ENCODE measurements at places on chromosomes 13 and 19.

GRCh38 chr19:1125601-1126467, 22.0 kb downstream of the GPX4 start:
- no peak overlapping the region for H3K27ac ChIP-seq
- H3K36me3 ChIP-seq: peaks cover 33% of the 10 kb centered on the region
- peaks cover 10% of the 10 kb centered on the region for H3K4me1 ChIP-seq

DNA sequence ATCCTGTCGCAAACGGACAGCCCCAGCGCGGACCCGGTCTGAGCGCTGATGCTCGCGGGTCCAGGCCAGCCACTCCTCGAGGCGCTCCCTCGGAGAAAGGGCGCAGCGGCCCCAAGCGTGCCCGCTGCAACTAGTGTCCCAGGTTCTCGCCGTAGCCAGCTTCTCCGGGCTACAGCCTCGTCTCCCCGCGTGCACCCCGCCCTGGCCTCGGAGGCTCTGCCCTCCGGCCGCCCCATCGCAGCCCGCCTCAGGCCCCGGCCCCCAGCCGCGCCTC, 487 bp downstream of the FLT1 start:
- DNase-seq: no peak
- peak overlapping the region; percentile 22 for H3K4me3 ChIP-seq
- no peaks in the 10 kb centered on the region for H3K36me3 ChIP-seq
- no peaks in the 10 kb centered on the region for H3K4me1 ChIP-seq

- DNase-seq: no peak
- no peak overlapping the region for H3K4me3 ChIP-seq
- H3K4me1 ChIP-seq: no peaks in the 10 kb centered on the region
These were observed 284.5 kb downstream of the FGF14 start for GRCh38 chr13:102117175-102117831.

- no peaks in the 10 kb centered on the region for H3K36me3 ChIP-seq
- H3K27me3 ChIP-seq: peaks cover 10% of the 10 kb centered on the region
- DNase-seq: no peak
- no peaks in the 10 kb centered on the region for H3K4me1 ChIP-seq
- no peak overlapping the region for H3K27ac ChIP-seq
These were observed 113.9 kb upstream of the IRS2 start for GRCh38 chr13:109900320-109900719.

- H3K4me3 ChIP-seq: no peak overlapping the region
- DNase-seq: no peak
- H3K36me3 ChIP-seq: peaks cover 40% of the 10 kb centered on the region
These were observed 85.0 kb downstream of the SACS start for GRCh38 chr13:23348262-23349127.

GRCh38 chr19:43420954-43421353, 6.3 kb downstream of the TEX101 start:
- H3K4me3 ChIP-seq: no peak overlapping the region
- H3K27me3 ChIP-seq: peaks cover 18% of the 10 kb centered on the region
- peaks cover 6% of the 10 kb centered on the region for H3K4me1 ChIP-seq
- DNase-seq: no peak
- no peaks in the 10 kb centered on the region for H3K36me3 ChIP-seq
- no peak overlapping the region for H3K27ac ChIP-seq

DNA sequence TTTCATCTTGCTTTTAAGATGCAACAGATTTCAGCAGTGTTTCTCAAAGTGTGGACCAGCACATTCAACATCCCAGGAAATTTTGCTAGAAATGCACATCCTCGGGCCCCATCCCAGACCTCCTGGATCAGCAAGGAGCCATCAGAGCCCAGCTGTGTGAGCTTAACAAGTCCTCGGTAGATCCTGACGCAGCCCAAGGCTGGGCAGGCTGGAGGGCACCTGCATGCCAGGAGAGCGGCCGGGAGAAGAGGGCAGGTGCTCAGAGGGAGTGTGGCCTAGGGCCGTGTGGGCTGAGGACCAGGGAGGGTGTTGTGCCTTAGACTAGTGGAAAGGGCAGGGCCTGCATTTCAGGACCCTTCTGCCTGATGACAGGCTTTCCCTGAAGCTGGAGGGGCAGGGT, 2.2 kb upstream of the MCF2L start:
- peaks cover 8% of the 10 kb centered on the region for H3K36me3 ChIP-seq
- no peak overlapping the region for H3K27ac ChIP-seq
- no peak overlapping the region for H3K4me3 ChIP-seq
- DNase-seq: no peak
- peaks cover 21% of the 10 kb centered on the region for H3K4me1 ChIP-seq

DNA sequence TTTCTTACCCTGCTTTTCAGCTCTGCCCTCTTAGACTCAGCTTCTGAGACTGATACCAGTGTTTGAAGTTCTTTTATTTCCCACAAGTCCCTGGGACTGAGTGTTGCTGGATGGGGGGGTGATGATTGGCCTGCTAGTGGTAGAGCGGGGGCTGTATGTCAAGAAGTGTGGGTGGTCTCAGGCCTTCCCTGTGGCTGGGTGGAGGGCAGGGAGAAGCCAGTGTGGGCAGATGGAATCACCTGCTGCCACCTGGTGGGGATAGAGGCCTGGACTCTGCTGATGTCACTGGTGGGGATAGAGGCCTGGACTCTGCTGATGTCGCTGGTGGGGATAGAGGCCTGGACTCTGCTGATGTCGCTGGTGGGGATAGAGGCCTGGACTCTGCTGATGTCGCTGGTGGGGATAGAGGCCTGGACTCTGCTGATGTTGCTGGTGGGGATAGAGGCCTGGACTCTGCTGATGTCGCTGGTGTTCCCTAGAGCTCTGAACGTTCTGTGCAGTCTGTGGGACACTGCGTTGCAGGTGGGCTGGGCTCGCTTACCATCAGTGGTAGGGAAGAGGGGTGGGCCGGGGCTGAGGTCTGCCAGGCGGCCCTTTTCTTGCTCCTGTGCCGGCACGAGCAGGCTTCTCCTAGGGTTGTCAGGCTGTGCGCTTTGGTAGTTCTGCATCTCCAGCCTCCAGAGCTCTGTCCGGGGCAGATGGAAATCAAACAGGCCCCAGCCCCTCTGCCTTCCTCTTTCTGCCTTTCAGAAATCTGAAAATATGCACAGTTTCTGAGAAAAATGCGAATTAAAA, 101.3 kb downstream of the ARHGEF7 start:
- no peak overlapping the region for H3K4me3 ChIP-seq
- no peaks in the 10 kb centered on the region for H3K27me3 ChIP-seq
- H3K36me3 ChIP-seq: peaks cover 28% of the 10 kb centered on the region
- peaks cover 29% of the 10 kb centered on the region for H3K4me1 ChIP-seq
- peak; percentile 12 for DNase-seq

DNA sequence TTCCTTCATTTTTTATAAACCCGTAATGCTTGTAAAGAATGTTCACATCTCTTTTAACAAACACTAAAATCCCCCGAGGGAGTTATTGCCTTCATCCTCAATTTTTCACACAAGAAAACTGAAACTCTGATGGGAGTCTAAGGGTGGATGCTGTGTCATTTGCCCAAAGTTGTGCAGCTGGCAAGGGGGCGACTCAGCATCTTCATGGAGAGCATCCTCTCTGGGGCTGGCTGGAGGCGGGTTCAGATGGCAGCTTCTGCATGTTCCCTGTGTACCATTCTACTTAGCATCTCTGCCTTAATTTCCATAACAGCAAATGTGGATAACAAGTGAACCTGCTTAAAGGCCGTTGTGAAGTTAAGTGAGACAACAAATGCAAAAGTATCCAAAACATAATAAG, 256.4 kb downstream of the IRS2 start:
- no peak overlapping the region for H3K4me3 ChIP-seq
- no peaks in the 10 kb centered on the region for H3K36me3 ChIP-seq
- no peaks in the 10 kb centered on the region for H3K4me1 ChIP-seq
- no peak overlapping the region for H3K27ac ChIP-seq
- peaks cover 16% of the 10 kb centered on the region for H3K27me3 ChIP-seq

GRCh38 chr13:29674532-29674931, 79.0 kb upstream of the SLC7A1 start:
- no peaks in the 10 kb centered on the region for H3K4me1 ChIP-seq

- H3K36me3 ChIP-seq: peaks cover 3% of the 10 kb centered on the region
- no peak overlapping the region for H3K4me3 ChIP-seq
- DNase-seq: no peak
- H3K27me3 ChIP-seq: no peaks in the 10 kb centered on the region
- no peak overlapping the region for H3K27ac ChIP-seq
These were observed 402.4 kb downstream of the KCNRG start for GRCh38 chr13:50417597-50417996.

GRCh38 chr19:33508941-33509614, 12.5 kb downstream of the PEPD start:
- H3K36me3 ChIP-seq: peaks cover 3% of the 10 kb centered on the region
- H3K27ac ChIP-seq: no peak overlapping the region
- no peak for DNase-seq
- H3K4me3 ChIP-seq: no peak overlapping the region

DNA sequence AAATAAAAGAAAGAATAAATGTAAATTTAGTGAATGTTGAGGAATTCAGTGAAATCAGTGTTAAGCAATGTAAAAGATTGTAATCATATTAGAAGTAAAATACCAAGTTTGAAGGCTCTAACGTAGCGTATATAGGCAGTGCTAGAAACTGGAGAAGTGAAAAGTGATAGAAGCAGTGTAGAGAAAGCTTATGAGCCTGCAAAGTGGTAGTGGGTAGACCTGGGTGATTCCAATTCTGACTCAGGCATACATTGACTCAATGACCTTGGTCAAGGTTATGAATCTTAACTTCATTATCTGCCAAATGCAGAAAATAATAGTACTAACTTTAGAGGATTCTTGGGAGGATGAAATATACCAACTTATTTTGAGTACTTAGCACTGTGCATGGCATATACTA, 4.1 kb downstream of the SLC10A2 start:
- no peak overlapping the region for H3K4me3 ChIP-seq
- no peak overlapping the region for H3K27ac ChIP-seq
- H3K27me3 ChIP-seq: no peaks in the 10 kb centered on the region
- H3K4me1 ChIP-seq: no peaks in the 10 kb centered on the region
- DNase-seq: no peak
- H3K36me3 ChIP-seq: no peaks in the 10 kb centered on the region

DNA sequence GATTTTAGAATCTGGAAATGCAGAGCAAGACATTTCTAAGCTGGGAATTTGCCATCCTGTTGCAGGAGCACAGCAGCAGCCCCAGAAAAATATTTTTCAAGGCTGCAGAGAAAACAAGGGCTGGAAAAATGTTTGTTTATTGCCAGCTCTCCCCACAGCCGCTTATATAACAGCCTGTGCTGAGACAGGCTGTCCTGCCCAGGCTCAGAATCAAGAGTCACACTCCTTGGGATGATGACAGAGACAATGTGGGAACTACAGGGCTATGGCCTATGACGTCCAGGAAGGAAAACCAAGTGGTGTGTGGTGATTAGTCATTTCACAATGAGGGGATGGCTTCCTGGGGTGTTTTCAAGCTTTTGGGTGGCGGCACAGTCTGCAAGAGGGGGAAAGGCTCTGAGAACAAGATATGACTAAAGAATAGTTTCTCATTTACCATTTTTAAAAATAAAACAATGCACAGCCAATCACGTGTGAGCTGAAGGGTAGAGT, 136.3 kb upstream of the SERP2 start:
- H3K27ac ChIP-seq: no peak overlapping the region
- H3K27me3 ChIP-seq: peaks cover 27% of the 10 kb centered on the region
- peaks cover 2% of the 10 kb centered on the region for H3K4me1 ChIP-seq
- H3K4me3 ChIP-seq: no peak overlapping the region

Measured in effector memory CD8-positive, alpha-beta T cell (primary cell).